ENCODE measurements at places on chromosomes 13 and 19.
A peak's percentile ranks its signal among the peaks of the same experiment; 100 is the strongest.

DNA sequence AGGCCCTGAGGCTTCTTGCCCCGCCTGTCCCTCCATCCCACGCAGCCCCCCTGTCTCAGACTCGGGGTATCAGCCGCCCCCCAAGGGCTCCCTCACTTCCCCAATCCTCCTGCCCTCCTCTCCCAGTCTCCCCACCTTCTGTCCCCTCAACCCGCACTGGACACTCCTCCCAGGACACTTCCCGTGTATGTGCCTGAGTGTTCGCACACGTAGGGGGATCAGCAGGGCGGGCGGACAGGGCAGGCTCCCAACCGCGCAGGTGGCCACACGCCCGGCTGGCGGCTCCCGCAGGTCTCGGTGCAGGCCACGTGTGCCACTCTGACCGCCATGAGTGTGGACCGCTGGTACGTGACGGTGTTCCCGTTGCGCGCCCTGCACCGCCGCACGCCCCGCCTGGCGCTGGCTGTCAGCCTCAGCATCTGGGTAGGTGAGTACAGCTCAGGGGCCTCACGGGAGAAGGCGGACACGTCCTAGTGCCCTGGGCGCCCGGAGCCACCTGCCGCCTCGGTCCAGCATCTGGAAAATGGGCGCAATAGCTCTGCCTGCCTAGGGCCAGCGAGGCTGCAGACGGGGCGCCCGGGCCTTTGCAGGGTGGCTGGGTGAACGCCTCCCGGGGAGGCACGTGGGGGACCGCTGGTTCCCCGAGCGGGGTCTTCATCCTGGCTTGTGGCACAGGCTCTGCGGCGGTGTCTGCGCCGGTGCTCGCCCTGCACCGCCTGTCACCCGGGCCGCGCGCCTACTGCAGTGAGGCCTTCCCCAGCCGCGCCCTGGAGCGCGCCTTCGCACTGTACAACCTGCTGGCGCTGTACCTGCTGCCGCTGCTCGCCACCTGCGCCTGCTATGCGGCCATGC lies 2.3 kb downstream of the KISS1R start:
- DNase-seq: no peak

DNA sequence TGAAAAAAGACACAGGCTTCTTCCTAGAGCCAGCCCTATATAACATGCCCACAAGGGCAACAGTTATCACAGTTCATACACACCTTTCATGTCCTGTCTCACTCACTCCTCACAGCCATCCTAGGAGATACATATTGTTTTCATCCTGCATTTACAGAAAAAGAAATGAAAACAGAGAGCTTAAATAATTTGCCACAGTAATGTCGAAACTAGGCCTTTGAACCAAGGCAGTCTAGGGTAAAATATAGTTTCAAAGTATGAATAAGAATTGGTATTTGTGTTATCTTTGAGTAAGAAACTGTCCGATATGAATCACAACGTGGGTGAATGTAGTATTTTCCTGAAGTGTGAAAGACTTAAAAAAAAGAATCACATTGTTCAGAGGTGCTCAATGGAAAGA lies 26.8 kb downstream of the CLDN10 start:
- DNase-seq: peak; percentile 36

- DNase-seq: peak; percentile 55
Measured at GRCh38 chr19:57934820-57935665, at the start of gene ZNF418. ZNF418 (minus strand) TSS chr19:57935402; CDS start chr19:57933822, 1,580 bp downstream.

GRCh38 chr19:46571495-46571894 lies 29.6 kb upstream of the CALM3 start:
- DNase-seq: no peak

DNA sequence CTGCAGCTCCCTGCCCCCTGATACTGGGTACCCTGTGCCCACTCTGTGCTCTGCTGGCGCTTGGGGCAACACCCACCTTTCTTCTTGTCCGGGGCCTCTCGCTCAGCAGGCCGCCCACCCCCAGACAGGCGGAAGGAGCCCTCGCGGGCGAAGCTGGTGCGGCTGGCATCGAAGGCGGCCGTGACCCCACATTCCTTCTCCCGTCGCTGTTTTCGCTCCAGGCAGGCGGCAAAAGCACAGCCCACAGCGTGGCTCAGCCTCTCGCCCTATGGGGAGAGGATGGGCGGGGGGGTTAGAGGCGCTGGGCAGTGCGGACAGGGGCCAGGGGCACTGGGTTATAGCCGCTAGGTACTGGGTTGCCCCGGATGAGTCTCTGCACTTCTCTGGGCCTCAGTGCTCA lies 13.3 kb downstream of the NUMBL start:
- DNase-seq: no peak

DNA sequence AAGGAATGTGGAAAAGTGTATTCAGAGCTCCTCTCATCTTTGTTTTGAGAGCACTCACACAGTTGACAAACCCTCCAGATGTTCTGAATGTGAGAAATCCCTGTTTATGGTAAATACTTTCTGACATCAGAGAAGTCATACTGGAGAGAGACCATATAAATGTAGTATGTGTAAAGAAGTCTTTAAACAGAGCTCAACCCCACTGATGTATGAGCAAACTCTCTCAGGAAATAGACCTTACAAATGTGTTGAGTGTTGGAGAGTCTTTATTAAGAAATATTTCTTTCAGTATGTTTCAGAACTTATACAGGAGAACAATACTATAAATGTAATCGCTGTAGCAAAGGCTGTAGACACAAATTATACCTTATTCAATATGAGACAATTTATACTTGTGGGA lies 15.7 kb upstream of the ZNF329 start:
- DNase-seq: no peak

GRCh38 chr19:53786744-53787143 lies 37.4 kb downstream of the NLRP12 start:
- DNase-seq: no peak

GRCh38 chr13:91291078-91291477 lies 56.4 kb upstream of the MIR17HG start:
- DNase-seq: no peak

GRCh38 chr13:79782541-79783205 lies 301.7 kb downstream of the NDFIP2 start:
- DNase-seq: no peak

DNA sequence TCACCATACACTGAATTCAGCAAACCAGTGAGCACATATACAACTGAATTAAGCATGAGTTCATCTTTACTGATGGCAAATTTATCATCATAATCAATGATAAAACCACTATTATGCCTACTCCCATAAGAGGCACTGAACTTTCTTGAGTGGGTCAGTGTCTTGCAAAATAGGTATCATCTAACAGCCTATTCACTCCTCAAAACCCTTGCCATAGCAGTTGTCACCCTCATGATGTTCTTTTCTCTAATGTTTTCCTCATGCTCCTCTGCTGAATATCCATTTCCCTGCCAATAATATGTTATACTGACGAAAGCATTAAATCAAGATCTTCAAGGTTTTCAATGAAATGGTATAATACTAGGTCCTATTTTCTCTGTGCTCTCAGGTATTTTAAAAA lies 5.6 kb downstream of the ARGLU1 start:
- no peak for DNase-seq

GRCh38 chr13:46071590-46072249 lies 19.2 kb upstream of the ZC3H13 start:
- peak; percentile 70 for DNase-seq

DNA sequence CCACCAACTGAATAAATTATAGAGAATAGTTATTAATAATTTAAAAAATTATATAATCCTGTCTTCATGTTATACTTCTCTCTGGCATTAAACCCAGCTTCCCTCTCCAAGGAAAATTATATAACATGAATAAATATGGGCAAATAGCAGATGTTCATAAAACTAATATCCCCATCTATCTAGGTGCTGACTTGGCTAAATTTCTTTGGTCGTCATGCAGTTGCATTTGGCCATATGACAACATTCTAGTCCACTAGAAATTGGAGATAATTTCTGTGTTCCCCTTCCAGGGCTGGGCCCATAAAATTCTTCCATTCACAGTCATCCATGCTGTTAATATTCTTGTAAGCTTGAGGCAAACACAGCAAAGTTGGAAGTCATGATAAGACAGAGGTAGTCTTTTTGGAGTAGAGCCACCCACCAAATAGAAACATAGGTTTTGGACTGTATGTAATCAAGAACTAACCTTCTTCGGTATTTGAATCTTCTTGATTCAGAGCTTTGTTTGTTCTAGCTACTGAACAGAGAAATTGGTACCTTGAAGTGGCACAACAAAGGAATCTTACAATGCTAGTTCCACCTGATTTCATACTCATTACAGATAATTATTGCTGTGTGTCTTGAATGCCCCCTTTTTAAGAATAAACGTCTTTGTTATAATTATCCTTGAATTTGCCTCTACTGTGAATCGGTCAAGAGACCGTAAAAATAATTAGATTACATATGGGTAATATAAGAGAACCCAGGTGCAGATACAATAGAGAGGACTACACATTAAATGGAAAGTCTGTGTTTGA lies 678.5 kb upstream of the PCDH20 start:
- no peak for DNase-seq

DNA sequence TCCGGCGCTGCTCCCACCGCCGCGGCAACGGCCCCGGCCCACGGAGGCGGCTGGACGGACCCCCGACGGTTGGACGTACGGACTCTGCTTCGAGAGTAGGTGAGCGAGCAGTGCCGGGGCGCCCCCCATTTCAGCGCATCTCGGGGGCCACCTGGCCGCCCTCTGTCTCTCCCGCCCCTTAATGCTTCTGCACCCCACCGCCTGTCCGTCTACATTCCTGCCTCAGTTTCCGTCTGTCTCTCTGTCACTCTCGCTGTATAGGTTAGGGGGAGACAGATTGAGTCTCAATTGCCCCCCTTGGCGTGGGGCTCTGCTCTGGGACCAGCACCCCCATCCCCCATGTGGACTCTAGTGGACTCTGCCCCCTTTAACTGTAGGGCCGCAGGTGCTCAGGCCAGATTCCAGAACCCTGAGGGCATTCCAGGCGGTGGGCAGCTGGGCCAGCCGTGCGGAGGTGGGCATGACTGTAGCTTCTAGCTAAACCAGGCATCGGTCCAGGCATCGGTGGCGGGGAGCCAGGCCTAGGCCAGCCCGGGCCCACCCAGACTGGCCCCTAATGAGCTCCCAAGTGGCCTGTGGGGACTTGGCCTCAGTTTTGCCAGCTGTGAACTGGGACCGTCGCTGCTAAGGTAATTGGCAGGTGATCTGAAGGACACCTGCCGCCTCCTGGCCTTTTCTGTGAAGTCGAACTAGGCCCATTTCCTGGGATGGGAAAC lies 373 bp downstream of the TNFAIP8L1 start:
- no peak for DNase-seq

GRCh38 chr19:38942471-38943181 lies 11.9 kb downstream of the MRPS12 start:
- DNase-seq: no peak

DNA sequence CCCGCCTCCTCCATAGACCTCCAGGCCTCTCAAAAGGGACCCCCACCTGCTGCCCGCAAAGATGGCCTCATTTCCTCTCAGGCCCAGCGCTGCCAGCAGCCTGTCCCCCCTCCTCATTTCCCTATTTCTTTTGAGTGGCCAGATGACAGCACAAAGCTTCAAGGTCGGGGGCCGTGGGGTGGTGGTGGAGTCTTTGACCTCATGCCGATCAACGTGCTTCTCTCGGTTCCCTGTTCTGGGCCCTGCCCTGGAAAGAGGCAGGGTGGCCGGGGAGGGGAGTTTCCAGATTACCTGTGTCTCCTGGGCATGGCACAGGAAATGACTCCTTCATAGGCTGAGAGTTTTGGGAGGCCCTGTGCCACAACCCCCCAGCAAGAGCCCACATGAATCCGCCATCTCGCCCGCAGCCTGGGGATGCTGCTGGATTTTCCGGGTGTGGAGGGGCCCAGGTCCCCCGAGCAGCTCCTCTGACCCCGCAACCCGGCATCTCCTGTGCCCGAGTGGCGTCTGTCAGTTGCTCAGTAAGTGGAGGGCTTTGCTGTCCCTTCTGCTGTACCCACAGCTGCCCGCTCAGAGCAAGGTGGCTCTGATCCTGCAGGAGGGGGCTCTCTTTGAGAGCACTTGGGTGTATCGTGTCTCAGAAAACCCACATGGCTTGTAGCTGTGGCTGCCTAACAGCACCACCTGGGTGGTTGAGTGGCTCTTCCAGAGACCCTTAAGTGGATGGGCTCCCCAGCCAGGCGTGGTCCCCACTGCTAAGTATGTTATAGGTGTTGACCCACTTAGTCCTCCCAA lies 139.4 kb downstream of the SIPA1L3 start:
- peak; percentile 80 for DNase-seq

- DNase-seq: no peak
Measured at GRCh38 chr13:95228130-95228529, 73.1 kb downstream of the ABCC4 start.

DNA sequence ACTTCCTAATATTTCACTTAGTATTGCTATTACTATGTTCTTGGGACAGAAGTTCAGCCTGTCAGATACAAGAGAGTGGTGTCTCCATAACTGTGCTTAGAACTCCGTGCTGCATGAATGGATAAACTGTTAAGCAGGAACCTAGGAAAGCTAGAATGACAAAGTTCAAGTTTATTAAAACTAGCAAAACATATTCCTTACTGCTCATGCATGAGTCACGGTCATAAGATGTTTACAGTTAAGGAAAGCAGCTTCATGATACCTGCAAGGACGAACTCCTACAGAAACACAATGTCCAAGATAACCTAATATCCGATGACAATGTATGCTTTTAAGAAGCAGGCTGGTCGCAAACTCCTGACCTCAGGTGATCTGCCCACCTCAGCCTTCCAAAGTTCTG lies 6.0 kb upstream of the ZNF765 start:
- DNase-seq: no peak

DNA sequence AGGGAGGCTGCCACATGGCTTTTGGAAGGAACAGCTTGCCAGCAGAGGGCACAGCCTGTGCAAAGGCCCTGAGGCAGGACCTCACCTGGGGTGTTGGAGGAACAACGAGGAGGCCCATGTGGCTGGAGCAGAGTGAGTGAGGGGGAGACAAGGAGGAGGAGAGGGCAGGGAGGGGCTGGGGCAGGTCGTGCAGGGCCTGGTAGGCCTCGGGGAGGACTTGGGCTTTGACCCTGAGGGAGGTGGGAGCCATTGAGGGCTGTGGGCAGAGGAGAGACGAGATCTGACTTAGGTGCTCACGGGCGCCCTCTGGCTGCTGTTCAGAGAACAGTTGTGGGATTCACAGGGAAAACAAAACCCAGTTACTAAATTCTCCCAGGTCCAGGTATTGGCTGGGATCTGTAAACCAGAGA lies 25.2 kb downstream of the ZNRF4 start:
- no peak for DNase-seq

DNA sequence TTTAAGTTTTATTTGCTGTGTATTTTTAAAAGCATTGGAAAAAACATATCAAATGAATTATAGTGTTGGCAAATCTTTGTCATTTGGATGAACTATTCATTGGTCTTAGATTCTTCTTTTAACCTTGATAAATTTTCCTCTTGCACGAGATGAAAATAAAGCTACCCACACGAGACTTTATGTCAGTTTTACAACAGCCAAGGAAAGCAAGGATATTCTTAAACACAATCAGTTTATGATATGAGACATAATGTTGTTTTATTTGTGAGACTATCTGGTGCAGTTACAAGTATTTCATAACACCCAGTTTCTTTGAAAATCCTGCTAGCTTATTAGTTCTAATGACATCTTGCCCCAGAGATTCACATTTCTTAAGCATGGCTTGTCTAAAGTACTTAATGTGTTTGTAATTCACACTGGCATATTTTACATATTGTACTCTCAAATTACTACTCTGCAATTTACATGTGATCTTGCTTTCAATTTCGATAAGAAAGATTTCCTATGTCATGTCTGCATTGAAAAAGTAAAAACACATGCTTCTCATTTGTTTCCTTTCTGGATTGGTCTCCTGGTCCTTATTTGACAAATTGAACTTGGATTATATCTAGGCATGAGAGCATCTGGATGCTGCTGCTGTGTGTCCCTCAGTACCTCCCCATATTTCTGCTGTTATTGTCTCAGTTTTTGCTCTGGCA lies 955.5 kb upstream of the PCDH9 start:
- DNase-seq: no peak

GRCh38 chr19:8438236-8438635 lies 6.5 kb upstream of the HNRNPM start:
- no peak for DNase-seq
